ENCODE measurements at places on chromosomes 7 and 10.

GRCh38 chr7:20260223-20260622 is 43.0 kb upstream of the MACC1 start:
- no peak for DNase-seq

DNA sequence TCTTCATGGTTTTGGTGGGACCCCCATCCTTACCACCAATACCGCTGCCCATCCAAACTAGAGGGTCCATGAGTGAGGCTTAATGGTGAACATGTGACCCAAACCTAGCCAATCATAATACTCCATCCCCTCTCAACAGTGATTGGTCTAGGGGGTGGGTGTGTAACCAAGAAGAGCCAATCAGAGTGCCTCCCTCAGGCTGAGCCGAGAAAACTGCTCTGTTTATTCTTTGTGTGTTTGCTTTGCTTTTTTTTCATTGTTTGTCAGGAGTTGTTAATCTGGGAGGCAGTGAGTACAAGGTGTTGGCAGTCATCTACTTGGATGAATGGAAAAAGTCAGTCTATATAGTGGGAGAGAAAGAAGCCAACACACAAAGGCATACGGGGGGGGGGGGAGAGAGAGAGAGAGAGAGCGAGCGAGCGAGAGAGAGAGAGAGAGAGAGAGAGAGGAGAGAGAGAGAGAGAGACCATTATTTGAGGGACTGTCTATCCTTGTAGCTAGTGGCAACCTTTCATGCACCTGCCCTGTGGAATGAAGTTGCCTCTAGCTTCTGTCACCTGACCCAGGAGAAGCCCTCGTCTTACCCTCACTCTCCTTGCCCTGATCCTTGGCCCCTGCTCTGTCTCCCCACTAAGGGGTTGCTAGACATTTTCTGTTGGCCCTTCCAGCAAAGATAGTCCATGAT is 441.7 kb downstream of the TYW1 start:
- no peak for DNase-seq

DNA sequence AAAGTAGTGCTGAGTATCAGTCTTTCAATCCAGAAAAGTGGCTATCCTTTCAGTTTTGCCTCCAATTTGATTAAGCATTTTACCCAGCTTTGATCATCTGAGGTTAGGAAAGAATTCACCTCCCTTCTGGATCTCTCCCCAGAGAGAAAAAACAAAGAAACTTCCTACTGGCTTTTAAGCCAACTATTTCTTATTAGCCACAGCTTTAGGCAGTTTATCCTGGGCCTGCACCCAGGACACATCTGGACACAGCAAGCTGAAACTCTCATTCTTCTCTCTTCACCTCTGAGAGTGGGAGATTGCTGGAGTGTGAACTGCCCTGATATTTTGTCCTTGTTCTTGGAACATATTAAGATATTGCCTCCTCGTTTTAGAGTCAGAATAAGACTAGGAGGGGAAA is 43.5 kb upstream of the LSM8 start:
- DNase-seq: no peak

GRCh38 chr7:55449992-55450535 is 84.9 kb downstream of the LANCL2 start:
- no peak for DNase-seq

DNA sequence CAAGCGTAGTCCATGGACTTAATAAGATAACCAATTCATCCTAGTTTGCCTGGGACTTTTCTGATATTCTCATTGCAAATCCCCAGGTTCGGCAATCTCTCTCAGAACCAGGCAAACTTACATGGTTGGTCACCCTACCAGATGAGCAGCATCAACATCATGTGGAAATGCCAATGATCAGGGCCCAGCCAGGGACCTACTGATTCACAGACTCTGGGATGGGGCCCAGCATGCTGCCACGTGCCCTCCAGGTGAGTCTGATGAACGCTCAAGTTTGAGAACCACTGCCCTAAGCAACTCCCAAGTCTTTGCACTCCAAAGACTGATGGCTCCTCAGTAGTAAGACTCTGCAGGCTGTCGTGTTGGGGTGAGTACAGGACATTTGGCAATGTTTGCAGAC is 2.7 kb downstream of the LAMB4 start:
- DNase-seq: no peak

- no peak for DNase-seq
Observed at GRCh38 chr10:6353526-6353925, 150.8 kb downstream of the PFKFB3 start.

DNA sequence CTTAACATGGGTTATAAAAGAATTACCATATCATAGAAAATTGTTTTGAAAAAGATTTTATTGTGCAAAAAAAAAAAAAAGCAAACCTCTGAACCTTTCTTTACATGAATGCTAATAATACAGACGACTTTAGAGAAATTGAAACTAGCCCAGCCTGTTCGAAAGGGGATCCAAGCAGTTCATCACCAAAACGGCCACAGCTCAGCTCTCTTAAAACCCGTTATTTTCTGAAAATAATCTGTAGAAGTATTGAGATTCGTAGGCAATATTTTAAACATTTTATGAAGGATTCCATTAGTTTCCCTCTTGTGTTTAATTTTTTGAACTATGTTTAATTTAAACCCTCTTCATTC is 9.9 kb upstream of the GSAP start:
- no peak for DNase-seq

DNA sequence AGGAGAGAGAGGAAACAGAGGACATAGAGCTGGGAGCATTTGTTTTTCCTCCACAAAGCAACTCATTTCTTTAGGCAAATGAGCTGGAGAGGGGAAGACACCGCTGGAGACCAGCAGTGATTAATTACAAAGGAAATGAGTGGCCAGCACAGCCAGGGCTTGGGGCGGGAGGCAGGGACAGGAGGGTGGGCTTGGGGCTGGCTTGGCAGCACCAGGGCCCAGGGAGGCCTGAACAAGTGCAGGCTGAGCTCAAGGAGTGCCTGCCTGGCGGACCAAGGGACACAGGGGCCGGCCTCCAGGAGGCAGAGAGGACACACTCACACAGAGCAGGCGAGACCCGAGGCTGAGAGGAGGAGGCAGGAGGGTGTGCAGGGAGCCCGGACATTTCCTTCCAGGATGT is 149.0 kb upstream of the UNC5B start:
- no peak for DNase-seq

DNA sequence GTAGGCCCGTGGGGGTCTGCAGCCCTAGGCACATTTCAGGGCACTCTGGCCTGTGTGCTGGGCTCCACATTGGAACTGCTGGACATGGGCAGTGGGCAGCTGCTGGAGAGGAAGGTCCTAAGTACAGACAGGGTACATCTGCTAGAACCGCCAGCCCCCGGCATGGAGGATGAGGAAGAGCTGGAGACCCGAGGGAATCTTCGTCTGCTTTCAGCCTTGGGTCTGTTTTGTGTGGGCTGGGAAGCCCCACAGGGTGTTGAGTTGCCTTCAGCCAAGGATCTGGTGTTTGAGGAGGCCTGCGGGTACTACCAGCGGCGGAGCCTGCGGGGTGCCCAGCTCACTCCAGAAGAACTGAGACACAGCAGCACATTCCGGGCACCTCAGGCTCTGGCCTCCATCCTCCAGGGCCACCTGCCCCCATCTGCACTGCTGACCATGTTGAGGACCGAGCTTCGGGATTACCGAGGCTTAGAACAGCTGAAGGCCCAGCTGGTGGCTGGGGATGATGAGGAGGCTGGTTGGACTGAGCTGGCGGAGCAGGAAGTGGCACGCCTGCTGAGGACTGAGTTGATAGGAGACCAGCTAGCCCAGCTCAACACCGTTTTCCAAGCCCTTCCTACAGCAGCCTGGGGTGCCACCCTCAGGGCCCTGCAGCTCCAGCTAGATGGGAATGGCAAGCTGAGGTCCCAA is 1.4 kb downstream of the HPS6 start:
- DNase-seq: no peak

GRCh38 chr10:23192712-23193434 is 761 bp downstream of the PTF1A start:
- DNase-seq: no peak

GRCh38 chr7:7438851-7439250 is 96.8 kb downstream of the COL28A1 start:
- no peak for DNase-seq

DNA sequence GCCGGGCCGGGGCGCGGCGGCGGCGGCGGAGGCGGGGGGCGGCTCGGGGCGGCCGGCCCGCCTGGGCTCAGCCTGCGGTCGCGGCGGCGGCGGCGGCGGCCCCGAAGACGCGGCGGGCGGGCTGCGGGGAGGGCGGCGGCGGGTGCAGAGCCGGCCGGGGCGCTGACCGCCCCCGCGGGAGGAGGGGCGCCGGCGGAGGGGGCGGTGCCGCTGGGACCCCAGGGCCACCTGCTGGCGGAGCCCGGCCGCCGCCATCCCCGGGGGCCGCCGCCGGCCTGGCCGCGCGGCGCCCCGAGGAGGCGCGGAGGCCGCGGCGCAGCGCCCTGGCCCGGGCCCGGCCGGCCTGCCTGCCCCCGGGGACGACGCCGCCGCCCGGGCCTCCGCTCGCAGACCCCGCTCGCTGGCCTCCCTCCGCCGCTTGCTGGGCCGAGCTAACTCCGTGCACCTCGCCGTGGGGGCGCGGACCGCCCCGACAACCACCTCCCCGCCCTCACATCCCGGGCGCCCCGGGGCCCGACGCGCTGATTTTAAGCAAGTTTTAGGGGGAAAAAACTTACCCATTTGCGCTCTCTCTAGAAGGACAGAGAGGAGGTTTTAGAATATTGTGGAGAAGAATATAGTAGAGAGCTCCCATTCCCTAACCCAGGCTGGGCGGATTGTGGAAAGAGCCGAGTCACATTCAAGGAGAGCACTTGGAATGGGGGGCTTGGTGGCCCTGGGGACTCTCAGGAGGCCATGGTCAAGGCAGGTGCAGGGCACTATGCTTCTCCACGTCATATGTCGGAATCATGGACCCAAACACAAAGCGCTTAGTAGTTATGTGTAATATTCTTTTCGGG is at the start of gene BEND7:
BEND7 (minus strand) TSS at position 140 of the 839 bp plus-strand sequence. CDS start 481 bp downstream, outside the sequence.
- DNase-seq: no peak

DNA sequence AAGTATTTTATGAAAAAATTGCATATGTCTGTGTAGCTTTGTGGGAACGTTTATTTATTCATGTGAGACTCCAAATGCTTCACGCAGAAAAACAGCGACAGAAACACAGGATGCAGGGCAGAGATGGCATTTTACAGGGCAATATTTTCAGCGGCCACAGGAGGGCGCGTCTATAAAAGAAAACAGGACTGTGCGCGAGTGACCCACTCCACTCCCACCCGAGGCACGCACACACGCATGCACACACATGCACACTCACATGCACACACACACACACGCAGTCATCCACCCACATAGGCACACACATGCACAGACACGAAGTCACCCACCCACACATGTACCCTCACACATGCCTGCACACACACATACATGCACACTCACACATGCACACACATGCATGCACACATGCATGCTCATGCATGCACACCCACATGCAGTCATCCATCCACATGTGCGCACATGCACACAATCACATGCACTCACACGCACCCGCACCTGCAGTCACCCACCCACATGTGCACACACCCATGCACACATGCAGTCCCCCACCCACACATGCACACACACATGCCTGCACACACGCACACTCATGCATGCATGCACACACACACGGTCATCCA is 96.3 kb downstream of the DNAJB6 start:
- peak; percentile 38 for DNase-seq

GRCh38 chr10:117741524-117741923 is 199.0 kb downstream of the EMX2 start:
- DNase-seq: no peak

DNA sequence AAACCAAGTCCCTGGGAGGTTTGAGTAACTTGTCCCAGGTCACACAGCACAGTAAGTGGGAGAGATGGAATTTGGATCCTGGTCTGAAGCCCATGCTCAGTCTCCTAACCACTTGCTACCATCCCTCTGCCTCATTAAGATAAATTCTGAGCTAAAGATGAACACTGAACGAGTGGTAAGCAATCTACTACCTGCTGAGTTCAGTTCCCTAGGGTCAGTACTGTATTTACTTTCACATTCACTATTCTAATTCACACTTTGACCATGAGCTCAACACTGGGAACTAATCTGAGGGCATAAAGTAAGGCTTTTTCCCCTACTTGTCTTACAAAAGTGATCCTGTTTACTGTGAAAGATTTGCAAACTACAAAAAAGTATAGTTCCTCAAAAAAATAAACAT is 2.4 kb downstream of the UROS start:
- no peak for DNase-seq

GRCh38 chr10:34815185-34816084 is at the start of gene PARD3:
Gene PARD3, minus strand, starts transcription at chr10:34815296. Its CDS starts 301 bp downstream, at chr10:34814995.
- DNase-seq: no peak

- no peak for DNase-seq
Observed at GRCh38 chr7:33905389-33906032, at the start of gene BMPER. Gene BMPER, plus strand, starts transcription at chr7:33905539. Its CDS starts 75 bp downstream, at chr7:33905614.

DNA sequence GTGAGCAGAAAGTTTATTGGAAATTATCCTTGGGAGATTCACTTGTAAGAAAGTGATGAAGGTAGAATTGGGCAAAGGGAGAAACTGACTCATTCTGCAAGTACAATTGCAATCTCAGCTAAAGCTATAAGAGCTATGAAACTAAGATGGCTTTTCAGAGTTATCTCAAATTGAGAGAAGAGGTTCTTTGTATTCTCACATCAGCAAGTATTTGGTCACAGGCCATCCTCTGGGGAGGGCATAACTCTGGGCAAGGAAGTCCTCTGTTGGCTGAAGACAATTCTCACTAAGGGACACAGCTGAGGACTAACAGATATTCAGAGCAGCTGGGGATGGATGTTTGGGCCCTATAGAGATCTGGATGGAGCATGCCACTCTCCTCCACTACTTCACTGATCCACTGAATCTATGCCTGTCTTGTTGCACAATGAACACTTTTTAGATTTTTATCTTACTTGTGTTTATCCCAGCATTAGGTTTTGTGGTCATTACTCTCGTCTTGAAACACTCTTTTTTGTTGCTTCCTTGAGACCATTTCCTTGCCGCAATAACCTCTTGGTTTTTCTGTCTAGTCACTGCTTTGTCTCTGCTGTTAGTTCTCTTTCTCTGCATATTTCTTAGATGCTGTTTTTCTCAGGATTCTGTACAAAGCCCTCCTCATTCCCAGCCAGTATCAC is 115.1 kb downstream of the GNAI1 start:
- DNase-seq: no peak

DNA sequence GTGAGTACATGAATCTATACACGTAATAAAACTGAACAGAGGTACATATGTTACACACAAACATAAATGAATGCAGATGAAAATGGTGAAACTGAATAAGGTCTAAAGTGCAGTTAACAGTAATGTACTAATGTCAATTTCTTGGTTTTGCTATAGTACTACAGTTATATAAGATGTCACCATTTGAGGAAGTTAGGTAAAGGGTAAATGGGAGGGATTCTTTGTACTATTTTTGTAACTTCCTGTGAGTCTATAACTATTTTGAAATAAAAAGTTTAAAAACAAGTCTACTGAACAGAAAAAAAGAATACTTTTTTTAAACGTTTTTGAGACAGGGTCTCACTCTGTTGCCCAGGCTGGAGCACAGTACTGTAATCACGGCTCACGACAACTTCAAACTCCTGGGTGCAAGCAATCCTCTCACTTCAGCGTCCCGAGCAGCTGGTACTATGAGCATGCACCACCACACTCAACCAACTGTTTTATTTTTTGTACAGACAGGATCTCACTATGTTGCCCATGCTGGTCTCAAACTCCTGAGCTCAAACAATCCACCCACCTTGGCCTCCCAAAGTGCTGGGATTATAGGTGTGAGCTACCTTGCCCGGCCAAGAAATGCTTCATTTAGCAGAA is 71.5 kb downstream of the WAPL start:
- no peak for DNase-seq

GRCh38 chr7:100563809-100564400 is 9.8 kb downstream of the SAP25 start:
- DNase-seq: peak; percentile 75

- no peak for DNase-seq
Observed at GRCh38 chr7:130322615-130323014, 22.0 kb upstream of the CPA5 start.

- DNase-seq: no peak
Observed at GRCh38 chr10:77922566-77923179, 3.9 kb downstream of the DLG5 start.

Data from stimulated activated CD8-positive, alpha-beta memory T cell treated with anti-CD3 and anti-CD28 coated beads, Interleukin-7, amount 100 ng/mL, for 1 hour (primary cell).